Vein endothelial cell (primary cell): ENCODE measurements at places on chromosomes 11 and 22. TPM values are rescaled to one million over a fixed set of nuclear protein-coding genes. Genes with fewer than 3 reads are reported as not detected.

The DGCR6 gene
- total RNA-seq = 0.48 and 2.3 TPM in 2 replicates

The SYCE3 gene
- not detected in 2 replicates for total RNA-seq

The CHRM1 gene
- total RNA-seq = not detected in 2 replicates

The NCF4 gene
- not detected in 2 replicates for total RNA-seq

The KCNJ5 gene
- total RNA-seq = not detected in 2 replicates

The ST14 gene
- total RNA-seq = under 0.01 TPM in 1 of 2 replicates, not detected in the other

The CD81 gene
- total RNA-seq = 207 and 263 TPM in 2 replicates

The STK33 gene
- total RNA-seq = 0.98 and 1.3 TPM in 2 replicates

The TRIM49D2 gene
- total RNA-seq = not detected in 2 replicates

The BIRC3 gene
- 2.3 and 4.3 TPM in 2 replicates for total RNA-seq

The OR10AG1 gene
- not detected in 2 replicates for total RNA-seq

The MYO7A gene
- under 0.01 and 0.86 TPM in 2 replicates for total RNA-seq

The APOL4 gene
- total RNA-seq = 0.57 and 1.6 TPM in 2 replicates

The KCNJ1 gene
- 0.33 TPM in 1 of 2 replicates, not detected in the other for total RNA-seq

The CDHR5 gene
- total RNA-seq = not detected in 2 replicates

The PIH1D2 gene
- total RNA-seq = 1.7 and 2.6 TPM in 2 replicates

The CASP5 gene
- total RNA-seq = not detected in 2 replicates

The CEND1 gene
- total RNA-seq = under 0.01 and 0.10 TPM in 2 replicates

The INPP5J gene
- total RNA-seq = 0.19 and 0.33 TPM in 2 replicates

The MS4A14 gene
- total RNA-seq = not detected in 2 replicates

The ZC3H12C gene
- 18.6 and 27.0 TPM in 2 replicates for total RNA-seq

The TMA7B gene
- total RNA-seq = not detected in 2 replicates
